ENCODE measurements at places on chromosomes 7 and 10. TPM values are rescaled to one million over a fixed set of nuclear protein-coding genes. Genes with fewer than 3 reads are reported as not detected.

PALS2 gene
- 27.6 TPM for total RNA-seq

HIPK2 gene
- 13.7 TPM for total RNA-seq

CFTR gene
- total RNA-seq, result not detected

TEX47 gene
- total RNA-seq, result not detected

AOC1 gene
- not detected for total RNA-seq

PPIF gene
- 40.4 TPM for total RNA-seq

UBE2D4 gene
- 8.0 TPM for total RNA-seq

EGR2 gene
- total RNA-seq, result 0.33 TPM
